ENCODE measurements at places on chromosomes 4 and X.

- DNase-seq, result no peak
Observed at GRCh38 chr4:13441506-13441905, 42.6 kb downstream of the RAB28 start.

GRCh38 chrX:42219231-42219630 lies 295.9 kb upstream of the CASK start:
- DNase-seq, result no peak

- no peak for DNase-seq
Observed at GRCh38 chrX:68915778-68916177, 87.0 kb downstream of the EFNB1 start.

GRCh38 chr4:11155208-11155867 lies 273.4 kb downstream of the HS3ST1 start:
- DNase-seq, result no peak

- no peak for DNase-seq
Observed at GRCh38 chrX:26286836-26287235, 70.9 kb downstream of the MAGEB5 start.

DNA sequence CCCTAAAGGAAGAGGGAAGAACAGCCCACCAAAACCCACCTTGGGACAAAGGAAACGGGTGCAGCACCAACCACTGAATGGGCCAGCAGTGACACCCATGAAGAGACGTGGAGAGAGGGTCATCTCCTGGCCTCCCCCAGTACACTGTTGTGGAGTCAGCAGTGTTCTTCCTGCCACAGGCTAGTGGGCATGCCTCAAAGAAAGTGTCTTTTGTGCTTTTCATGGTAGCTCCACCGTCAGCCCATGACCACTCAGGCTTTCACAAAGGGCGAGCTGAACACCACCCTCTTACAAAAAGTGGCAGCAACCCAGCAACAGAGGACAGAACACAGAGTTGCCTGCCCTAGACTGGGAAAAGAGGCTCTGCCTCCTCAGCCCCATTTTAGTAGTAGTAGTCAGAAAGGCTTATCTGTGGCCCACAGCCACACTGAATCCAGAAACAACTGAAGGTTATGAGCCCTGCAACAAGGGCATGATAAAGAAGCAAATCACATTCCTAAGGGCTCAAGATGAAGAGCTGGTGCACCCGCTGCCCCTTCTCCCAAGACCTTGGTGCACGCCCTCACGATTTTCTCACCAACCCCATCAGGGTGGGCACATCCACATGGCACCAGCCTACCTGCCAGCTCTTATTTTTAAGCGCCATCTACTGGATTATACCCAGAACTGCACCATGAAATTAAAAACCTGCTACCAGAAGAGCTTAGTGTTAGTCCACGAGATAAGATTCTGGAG lies 53.1 kb downstream of the RAB28 start:
- DNase-seq, result no peak

DNA sequence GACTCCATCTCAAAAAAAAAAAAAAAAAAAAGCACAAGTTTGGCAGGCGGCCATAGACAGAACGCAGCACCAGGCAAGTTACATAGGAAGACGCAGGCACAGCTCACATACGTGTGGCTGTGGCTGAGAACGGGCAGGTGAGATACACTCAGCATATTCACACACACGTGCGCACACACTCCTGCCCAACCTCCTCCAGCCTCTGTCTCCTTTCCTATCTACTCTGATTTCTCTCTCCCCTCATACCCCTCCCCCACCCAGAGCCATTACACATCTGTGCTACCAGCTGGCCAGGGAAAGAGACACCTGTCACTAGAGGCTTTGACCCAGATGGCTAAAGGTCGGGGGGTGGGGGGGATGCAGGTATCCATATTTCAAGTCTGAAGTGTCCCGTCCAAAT lies 2.2 kb upstream of the SLC38A5 start:
- no peak for DNase-seq

GRCh38 chr4:168118116-168118655 lies 25.8 kb downstream of the ANXA10 start:
- no peak for DNase-seq

DNA sequence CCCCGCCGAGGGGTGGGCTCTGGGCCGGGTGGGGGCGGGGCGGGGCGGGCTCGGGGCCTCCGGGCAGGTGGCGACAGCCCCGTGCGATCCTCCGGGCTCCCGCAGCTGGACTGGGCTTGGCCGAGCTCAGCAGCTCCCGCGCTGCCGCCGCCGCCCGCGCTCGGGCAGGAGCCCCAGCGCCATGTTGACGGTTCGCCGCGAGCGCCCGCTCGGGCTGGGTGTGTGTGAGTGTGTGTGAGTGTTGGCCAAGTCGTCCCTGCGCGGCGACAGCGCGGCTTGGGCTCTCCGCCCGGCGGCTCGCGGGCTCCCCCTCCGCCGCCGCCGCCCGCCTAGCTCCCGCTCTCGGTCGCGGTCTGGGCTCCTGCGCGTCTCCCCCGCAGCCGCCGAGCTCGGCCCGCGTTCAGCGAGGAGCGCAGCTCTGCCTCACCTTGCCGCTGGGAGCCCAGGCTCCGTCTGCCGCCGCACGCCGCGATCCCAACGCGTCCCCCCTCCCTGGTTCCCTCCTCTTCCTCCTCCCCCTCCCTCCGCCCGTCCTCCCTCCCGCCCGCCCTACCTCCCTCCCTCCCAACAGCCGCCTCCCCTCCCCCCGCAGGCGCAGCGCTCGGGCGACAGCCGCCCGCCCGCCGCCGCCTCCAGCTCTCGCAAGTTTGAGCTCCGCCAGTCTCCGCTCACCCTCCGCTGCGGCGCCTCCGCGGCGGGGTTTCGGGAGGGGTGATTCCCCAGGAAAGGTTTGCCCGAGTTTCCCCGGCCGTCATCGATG lies at the start of gene BCOR:
TSS of gene BCOR (minus strand) at position 455 of the 760 bp plus-strand sequence. CDS start 20,029 bp downstream, outside the sequence.
- DNase-seq, result peak; percentile 66

- DNase-seq, result no peak
Observed at GRCh38 chrX:40460926-40461325, 119.8 kb upstream of the ATP6AP2 start.

DNA sequence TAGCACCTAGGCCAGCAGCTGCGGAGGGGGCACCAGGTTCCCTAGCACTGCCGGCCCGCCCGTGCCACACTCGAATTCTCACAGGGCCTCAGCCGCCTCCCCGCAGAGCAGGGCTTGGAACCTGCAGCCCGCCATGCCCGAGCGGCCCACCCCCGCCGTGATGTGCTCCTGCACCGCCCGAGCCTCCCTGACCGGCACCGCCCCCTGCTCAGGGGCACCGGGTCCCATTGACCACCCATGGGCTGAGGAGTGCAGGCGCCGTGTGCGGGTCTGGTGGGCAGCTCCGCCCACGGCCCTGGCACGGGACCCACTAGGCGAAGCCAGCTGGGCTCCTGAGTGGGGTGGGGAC lies 35.4 kb upstream of the ENPP6 start:
- no peak for DNase-seq

GRCh38 chr4:99591757-99592156 lies 17.1 kb downstream of the MTTP start:
- no peak for DNase-seq

DNA sequence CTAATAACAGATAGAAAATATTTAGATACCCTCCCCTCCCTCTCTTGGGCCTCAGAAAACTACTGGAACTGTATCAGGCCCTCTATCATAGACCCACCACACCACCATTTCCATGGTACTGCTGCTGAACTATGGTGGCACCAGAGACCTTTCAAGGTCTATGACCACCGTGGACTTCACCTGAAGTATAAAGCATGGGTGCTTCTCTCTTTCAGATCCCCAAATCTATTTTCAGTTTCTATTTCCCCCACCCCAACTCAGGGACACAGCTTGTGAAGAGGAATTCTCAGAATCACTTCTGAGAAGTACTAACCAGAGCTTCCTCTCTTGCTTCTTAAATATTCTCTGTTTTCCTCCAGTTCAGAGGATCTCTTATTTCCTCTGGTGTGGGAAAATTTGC lies 840.8 kb upstream of the HTR2C start:
- no peak for DNase-seq

GRCh38 chrX:115562480-115562847 lies 1.5 kb downstream of the PLS3 start:
- DNase-seq, result no peak

GRCh38 chr4:2617955-2618354 lies 81.5 kb downstream of the FAM193A start:
- DNase-seq, result no peak

DNA sequence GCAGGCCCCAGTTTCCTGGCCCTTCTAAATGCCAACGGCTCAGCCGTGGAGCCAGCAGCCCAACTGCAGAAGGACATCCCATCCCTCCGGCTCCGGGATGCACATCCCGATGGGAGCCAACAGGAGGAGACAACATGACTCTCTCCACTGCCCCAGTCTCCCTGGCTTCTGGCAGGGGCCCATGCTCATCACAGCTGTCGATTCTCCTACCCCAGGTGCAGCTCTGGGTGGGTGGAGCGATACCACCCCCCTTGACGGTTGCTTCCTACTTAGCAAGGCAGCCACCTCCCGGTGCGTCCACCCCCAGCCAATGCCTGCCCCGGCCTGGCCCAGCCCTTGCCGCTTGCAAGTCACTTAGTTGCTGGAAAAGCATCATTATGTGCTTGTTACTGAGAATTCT lies 19.5 kb downstream of the ZNF275 start:
- DNase-seq, result no peak

DNA sequence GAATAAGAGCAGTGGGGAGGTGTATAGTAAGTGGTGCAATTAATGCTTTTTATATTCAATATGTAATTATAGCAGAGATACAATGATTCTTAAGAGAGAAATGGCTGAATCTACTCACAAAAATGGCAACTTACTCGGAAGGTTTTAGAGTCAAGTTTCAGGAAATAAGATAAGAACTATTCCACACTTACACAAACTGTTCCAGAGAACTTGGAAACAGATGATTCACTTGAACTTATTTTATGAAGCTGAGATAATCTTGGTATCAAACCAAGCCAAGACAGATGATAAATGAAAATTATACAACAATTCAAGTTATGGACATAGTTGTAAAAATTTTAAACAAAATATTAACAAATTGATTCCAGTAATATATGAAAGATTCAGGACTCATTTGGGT lies 311.3 kb upstream of the HS3ST1 start:
- no peak for DNase-seq

GRCh38 chr4:135371137-135371536 lies 1169.5 kb upstream of the PABPC4L start:
- peak; percentile 3 for DNase-seq

DNA sequence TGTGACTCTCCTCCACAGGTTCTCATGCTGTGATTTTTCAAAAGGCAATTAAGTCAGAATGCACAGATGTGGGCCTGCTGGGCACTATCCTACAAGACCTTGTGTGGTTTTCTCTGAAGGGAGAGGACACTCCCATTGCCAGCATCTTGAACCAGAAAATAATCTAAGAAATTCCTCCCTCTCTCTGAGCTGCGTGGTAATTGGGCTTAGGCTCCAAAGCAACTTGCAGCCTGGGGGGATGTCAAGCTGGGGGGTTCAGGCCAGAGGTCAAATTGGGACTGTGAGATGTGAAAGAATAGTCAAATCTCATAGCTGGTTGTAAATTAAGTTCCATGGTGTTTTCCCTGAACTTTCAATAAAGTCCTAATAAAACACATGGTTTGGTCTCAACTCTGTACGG lies 350.6 kb upstream of the SLC7A11 start:
- no peak for DNase-seq

GRCh38 chrX:38313190-38313589 lies 14.1 kb downstream of the RPGR start:
- DNase-seq, result no peak

DNA sequence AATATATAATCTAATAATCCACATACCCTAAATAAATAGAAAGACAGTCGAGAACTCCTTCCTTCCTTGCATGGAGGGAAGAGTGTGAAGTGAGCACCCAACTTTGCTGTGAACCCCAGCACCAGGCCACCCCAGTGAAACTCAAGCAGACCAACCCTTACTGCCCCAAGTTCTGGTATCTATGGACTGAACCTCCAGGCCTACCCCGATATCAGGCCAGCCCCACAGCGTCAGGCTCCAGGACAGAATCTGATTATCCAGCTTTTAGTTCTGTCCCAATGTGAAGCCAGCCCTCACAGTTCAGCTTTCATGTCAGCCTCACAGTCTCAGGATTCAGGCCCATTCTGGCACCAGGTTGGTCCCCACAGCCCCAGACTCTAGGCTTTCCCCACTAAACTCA lies 1617.2 kb upstream of the AGA start:
- DNase-seq, result no peak

- DNase-seq, result peak; percentile 53
Observed at GRCh38 chrX:53089224-53089842, 4.6 kb upstream of the KANTR start.

GRCh38 chr4:73922766-73923630 lies 53.8 kb downstream of the CXCL1 start:
- no peak for DNase-seq

GRCh38 chr4:75232546-75232945 lies 281.7 kb downstream of the RCHY1 start:
- DNase-seq, result no peak

DNA sequence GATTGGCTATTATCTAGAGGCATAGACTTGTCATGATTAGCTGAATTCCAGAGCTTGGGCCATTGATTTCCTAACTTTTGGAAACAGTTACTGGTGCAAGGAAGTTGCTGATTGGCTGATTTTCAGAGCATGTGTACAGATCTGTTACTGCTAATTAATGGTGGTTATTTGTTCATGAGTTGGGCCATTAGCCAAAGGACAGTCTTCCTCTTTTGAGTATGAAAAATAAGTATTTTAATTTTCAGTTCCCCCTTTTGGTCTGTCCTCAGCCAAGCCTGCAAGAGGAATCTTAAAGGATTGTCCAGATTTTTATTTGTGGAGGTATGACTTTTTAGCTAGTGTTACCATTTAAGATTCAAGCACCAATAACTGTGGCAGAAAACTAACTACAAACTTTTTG lies 7.0 kb upstream of the DSPP start:
- no peak for DNase-seq

DNA sequence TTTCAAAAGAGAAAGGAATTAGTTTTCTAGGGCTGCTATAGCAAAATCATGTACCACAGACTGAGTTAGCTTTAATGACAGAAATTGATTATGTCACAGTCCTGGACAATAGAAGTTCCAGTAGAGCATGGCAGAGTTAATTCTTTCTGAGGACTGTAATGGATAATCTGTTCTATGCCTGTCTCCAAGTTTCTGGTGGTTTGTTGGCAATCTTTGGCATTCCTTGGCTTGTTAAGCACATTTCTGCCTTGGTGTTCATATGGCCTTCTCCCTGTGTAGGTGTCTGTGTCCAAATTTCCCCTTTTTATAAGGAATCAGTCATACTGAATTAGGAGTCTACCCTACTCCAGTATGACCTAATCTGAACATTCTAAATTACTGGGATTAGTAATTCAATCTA lies 336.1 kb upstream of the PABPC4L start:
- no peak for DNase-seq

DNA sequence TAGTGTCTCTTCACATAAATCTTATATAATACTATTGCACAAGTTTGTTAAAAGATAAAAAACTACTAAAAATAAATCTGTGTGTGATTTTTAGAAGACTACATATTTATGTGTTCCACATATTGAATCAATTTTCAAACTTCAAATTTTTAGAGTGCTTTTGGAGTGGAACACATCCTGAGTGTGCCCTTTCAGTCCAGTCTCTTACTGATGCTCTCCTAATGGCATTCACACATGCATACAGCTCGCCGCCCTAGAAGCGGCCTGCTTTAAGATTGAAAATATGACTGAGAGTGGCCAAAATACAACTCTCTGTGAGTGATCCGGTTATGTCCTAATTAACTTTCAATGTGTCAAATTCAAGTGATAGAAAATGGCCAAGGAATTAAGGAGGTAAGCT lies 628.8 kb downstream of the ANKRD50 start:
- no peak for DNase-seq

All from GM13976 (cell line).